ENCODE measurements at places on chromosomes 6 and 20.
A peak's percentile ranks its signal among the peaks of the same experiment; 100 is the strongest.

GRCh38 chr20:51890003-51890402, 87.7 kb upstream of the SALL4 start:
- DNase-seq: no peak

DNA sequence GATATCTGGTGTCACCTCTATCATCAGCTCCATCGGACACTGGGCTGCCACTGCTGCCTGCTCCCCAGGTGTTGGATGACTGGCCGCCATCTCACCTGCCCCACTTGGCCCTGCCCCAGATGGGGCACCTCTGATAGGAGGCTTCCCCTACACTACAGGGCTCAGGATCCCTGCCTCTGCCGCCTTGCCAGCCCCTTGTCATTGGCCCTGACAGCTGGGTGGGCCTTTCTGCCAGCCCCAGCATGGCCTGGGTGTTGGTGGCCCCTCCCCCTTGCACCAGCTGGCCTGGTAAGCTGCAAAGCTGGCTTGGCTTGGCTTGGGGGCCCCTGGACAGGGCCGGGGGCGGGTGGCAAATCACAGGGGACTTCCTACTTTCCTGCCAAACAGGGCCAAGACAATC, 10.6 kb downstream of the PACSIN1 start:
- no peak for DNase-seq

- no peak for DNase-seq
Observed at GRCh38 chr6:147970970-147971369, 371.7 kb upstream of the SASH1 start.

DNA sequence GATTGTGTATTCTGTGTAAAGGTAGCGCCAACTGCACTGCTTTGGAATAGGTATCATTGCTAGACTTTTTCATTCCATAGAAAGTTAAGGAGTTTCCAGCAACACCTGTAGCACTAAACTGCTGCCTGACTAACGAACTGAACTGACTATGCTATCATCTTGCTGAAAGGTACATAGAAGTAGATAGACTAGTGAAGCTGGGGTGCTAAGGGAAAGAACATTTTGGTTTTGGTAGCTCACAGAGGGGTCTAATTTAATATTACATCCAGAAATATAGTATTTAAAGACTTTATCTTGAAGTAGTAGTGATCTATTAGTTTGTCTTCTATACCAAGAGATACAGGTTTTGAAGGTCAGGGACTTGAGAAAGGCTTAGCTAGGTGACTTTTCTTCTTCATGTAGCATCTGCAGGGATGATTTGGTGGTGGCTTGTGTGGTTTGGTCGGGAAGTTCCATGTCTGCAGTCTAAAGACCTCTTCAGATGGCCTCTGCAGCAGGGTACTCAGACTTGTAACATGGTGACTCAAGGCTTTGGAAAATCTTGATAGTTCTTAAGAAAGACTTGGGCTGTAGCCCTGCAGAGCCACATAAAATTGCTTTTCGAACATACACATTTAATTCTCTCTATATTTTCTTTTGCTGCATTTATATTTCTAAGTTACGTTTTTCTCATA, 10.2 kb downstream of the SENP6 start:
- no peak for DNase-seq

DNA sequence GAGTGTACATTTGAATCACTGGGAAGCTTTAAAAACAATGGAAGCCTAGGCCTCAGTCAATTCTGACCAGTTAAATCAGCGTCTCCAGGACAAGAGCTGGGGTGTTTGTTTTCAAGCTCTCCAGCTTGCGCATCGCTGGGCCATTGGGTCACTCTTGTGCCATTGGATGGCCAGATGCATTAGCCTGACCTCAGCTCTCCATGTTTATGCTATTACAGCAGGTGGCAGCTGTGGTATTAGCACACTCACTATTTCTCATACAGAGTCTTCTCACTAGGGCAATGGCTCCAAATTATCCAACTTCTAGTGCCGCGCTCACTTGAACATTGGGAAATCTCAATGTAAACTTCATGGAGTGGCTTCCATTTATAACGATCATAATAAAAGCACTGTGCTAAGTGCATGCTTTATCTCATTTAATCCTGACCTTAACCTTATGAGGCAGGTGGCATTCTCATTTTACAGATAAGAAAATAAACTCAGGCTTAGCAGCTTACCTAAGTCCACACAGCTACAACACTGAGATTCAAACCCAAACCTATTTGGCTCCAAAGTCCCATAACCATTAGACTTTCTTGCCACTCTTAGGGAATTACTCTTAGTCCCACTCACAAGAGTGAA, 108.8 kb downstream of the PPP1R14C start:
- no peak for DNase-seq

DNA sequence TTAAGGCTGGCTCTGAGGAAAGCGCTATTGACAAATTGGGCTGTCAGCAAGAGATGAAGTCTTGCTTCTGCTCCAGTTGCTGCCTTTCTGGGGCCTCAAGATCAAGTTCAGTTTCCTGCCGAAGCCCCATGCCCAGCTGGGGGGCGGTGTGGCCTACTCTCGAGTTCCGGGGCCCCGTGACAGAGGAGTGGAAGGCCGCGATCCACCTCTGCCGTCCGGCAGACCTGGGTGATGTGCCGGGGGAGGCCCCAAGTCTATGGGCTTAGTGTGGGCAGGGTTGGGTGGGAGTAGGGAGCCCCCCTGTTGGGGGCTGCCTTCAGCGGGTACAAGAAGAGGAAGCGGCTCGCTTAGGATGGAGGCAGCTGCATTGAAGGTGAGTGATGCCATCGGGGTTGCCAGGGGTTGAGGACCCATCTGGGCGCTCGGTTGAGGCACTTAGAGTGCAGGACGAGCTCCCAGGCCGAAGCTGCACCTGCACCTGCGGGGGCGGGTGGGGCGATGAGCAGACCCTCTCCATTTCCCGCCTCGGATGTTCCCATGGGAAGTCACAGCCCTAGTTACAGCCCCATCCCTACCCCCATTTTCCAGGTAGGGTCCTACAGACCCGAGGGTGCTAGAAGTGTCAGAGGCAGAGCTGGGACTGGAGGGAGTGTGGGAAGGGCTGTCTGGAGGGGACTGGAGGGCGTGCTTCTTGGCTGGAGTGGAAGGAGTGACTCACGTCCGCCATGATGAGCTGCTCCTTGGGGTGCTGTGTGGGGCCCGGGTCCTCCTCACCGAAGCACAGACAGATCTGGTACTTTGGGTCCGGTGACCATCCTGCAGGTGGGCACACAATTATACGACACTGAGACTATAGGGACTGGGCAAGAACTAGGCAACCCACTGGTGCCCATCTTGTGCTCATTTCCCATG, 2.9 kb upstream of the FOXS1 start:
- no peak for DNase-seq

DNA sequence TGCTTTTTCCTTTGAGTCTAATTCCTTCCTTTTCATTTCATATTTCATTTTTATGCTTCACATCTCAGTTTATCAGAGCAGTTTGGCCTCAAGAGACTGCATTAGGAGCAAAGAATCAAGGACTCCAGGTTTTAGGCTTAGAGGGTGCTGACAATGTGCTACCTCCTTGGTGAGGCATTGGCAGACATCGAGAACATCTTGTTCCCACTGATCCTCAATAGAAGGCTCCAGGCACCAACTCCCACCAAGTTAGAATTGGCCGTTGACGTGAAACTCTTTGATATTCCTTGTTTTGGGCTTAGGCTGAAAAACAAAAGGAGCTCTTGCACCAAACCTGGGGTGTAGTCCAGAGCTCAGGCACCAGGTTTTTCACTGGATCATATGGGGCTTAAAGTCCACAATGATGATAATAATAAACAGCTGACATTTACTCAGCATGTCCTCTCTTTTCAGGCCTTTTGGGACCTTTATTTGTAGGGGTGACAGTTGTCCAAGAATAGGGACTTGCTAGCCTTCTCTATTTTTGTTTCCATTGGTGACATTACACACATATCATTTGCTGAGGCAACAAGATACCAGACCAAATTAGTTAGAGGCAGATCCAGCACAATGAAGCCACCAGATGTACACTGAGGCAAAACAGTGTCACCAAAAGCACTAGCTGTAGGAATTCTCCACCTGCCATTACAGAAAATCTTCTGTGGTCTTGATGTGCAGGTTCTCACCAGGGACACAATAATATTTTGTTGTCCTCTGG, 81.0 kb upstream of the ENPP5 start:
- no peak for DNase-seq

- no peak for DNase-seq
Observed at GRCh38 chr20:37932919-37933318, 30.0 kb downstream of the VSTM2L start.

GRCh38 chr6:3176562-3177355, 19.4 kb upstream of the TUBB2A start:
- peak; percentile 61 for DNase-seq

- peak; percentile 25 for DNase-seq
Observed at GRCh38 chr20:53080969-53081871, 109.1 kb downstream of the TSHZ2 start.

GRCh38 chr6:44064089-44064947, 62.9 kb downstream of the MRPL14 start:
- peak; percentile 95 for DNase-seq

GRCh38 chr6:16539086-16539931, 222.0 kb downstream of the ATXN1 start:
- DNase-seq: peak; percentile 9

DNA sequence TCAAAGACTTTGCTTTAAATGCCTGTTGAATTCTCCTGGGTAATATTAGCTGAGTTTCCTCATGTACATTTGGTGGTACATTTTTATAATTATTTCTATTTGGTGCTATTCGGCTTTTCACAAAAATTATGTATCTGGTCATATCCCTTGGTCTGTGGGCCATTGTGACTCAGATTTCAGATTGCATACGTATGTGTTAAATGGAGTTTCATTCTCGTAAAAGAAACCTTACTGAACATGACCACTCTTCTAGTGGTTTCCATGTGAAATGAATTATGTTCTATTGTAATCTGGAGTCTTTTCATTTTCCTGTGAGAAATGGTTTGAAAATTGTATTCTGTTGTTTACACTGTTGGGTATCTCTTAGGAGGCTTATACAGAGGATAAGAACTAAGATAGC, 386.2 kb upstream of the FLRT3 start:
- DNase-seq: no peak

- no peak for DNase-seq
Observed at GRCh38 chr6:161536224-161536630, 262.4 kb upstream of the AGPAT4 start.

- peak; percentile 60 for DNase-seq
Observed at GRCh38 chr6:39882531-39882899, 51.7 kb downstream of the MOCS1 start.

GRCh38 chr20:63767456-63767855, 27.9 kb downstream of the SLC2A4RG start:
- DNase-seq: no peak

GRCh38 chr6:11795403-11795802, 16.8 kb upstream of the ADTRP start:
- DNase-seq: no peak

DNA sequence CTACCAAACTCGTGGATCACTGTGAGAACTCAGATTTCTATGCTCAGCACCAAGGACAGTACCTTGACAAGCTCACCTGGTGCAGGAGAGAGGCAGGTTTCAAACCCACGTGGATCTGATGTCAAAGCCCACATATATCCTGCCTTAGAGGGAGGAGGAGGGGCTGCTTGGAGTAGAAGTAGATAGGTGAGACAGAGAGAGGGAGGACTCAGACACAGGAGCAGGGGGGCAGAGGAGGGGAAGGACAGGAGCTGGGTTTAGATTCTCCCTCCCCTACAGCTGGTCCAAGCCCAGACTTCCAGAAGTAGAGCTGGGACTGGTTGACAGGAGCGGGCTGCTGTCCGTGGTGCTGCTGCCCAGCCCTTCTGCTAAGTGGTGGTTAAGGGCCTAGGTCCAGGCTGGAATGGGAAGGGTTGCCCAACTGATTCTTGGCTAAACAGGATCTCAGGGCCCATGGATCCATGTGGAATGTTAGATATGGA, 77.5 kb downstream of the CDH22 start:
- DNase-seq: peak; percentile 44
